ENCODE measurements at places on chromosomes 2 and 18. TPM values are rescaled to one million over a fixed set of nuclear protein-coding genes. Genes with fewer than 3 reads are reported as not detected.
A peak's percentile ranks its signal among the peaks of the same experiment; 100 is the strongest.

The AP1S3 gene
- 17.4 TPM for total RNA-seq

The CCDC93 gene
- 34.4 TPM for total RNA-seq

The IL36B gene
- total RNA-seq = not detected

The ALKAL2 gene
- total RNA-seq = 0.28 TPM

GRCh38 chr2:219523031-219523671 lies 8.9 kb downstream of the ASIC4 start:
- H3K4me1 ChIP-seq = peaks cover 4% of the 10 kb centered on the region
- no peak for DNase-seq
- H3K27ac ChIP-seq = no peak overlapping the region
- peaks cover 73% of the 10 kb centered on the region for H3K27me3 ChIP-seq
- no peak overlapping the region for H3K4me3 ChIP-seq
- H3K36me3 ChIP-seq = no peaks in the 10 kb centered on the region

DNA sequence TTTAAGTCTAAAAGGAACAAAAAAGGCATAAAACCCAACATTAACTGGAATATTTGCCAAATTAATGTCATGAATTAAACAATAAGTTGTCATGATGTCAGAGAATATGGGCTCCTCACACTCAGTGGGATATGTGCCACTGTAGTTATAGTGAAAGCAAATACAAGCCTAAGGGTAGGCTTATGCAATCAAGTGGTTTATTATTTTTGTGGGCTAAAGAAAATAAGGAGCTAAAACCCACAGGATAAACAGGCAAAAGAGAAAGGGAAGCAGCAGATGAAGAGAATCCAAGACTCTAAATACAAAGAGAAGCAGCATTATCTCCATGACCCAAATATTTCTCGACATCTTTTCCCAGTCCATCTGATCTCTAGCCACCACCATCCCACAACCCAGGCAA lies 17.5 kb downstream of the YWHAQ start:
- peaks cover 77% of the 10 kb centered on the region for H3K4me1 ChIP-seq
- H3K27me3 ChIP-seq = no peaks in the 10 kb centered on the region
- H3K27ac ChIP-seq = no peak overlapping the region
- peaks cover 46% of the 10 kb centered on the region for H3K36me3 ChIP-seq
- no peak for DNase-seq

DNA sequence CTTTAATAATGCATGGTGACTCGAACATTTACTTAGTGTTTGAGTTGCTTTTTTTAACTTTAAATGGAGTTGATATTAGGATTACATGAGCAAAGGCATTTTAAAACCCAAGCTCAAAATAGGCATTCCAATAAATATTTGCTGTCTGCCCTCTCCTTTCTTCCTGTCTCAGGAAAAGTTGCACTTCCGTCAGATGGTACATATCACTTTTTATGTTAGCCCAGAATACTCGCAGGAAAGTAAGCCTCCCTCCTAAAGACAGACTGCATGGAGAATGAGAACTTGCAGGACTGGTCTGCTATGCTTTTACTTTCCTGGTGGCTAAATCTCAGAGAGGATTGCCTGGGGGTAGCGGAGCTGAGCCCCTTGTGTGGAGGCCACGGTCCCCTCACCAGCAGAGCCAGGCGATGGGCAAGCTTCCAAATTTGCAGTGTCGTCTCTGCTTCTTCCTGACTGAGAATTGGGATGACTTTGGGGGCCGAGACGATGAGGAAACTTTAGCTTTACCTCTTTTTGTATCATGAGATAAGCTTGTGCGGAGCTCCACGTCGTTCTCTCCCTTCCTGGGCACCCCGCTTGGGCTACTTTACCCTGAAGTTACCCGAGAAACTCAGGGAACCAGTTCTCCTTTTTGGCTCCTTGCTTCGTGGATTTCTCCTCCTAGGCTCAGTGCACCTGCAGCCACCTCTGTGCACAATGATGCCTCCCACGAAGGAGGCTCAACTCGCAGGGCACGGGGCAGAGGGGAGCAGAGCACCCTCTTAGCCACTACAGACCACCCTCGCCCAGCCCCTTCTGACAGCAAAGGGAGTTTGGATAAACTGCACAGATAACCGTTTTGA lies 223.3 kb downstream of the SH3RF3 start:
- H3K27me3 ChIP-seq = peaks cover 4% of the 10 kb centered on the region
- H3K4me3 ChIP-seq = no peak overlapping the region

DNA sequence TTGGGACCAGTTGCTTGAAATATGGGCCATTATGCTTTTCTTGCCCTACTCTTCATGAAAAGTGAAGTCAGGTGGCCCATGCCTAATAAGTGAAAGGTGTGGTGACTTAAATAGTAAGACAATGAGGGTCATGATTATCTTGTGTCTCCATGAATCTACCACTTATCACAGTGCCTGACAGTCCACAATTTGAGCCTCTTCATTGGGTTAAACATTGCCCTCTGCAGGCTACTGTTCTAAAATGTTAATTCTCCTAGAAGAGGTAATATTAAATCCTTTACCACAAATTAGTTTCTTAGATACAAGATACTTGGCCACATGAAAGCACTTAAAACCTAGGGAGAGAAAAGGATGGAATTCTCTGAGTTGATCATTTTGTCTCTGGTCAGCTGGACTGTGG lies 4.0 kb downstream of the EGR4 start:
- H3K4me3 ChIP-seq = no peak overlapping the region
- peaks cover 51% of the 10 kb centered on the region for H3K27me3 ChIP-seq
- no peak for DNase-seq
- no peak overlapping the region for H3K27ac ChIP-seq
- H3K4me1 ChIP-seq = peaks cover 20% of the 10 kb centered on the region

The CHRND gene
- not detected for total RNA-seq

DNA sequence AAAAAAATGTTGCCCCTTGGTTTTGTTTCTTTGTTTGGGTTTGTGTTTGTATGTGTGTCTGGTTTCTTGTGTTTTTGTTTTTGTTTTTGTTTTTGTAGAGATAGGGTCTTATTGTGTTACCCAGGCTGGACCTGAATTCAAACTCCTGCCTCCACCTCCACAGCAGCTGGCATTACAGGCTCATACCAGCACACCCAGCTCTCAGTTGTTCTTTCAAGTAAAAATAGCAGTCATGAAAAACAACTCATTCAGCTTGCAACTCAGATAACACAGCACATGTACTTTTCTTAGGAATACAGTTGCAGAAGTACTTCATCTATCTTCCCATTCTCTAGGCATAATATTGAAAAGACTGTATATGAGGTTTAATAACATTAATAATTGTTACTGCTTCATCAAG lies 37.0 kb downstream of the ZC3H8 start:
- no peak overlapping the region for H3K27ac ChIP-seq
- no peaks in the 10 kb centered on the region for H3K27me3 ChIP-seq
- peaks cover 24% of the 10 kb centered on the region for H3K36me3 ChIP-seq
- no peak for DNase-seq
- no peak overlapping the region for H3K4me3 ChIP-seq

- peak; percentile 80 for DNase-seq
- no peak overlapping the region for H3K27ac ChIP-seq
- H3K36me3 ChIP-seq = no peaks in the 10 kb centered on the region
- peaks cover 6% of the 10 kb centered on the region for H3K4me1 ChIP-seq
Observed at GRCh38 chr2:168336786-168337388, 89.5 kb upstream of the STK39 start.

GRCh38 chr2:105653302-105653701 lies 91.4 kb upstream of the NCK2 start:
- no peaks in the 10 kb centered on the region for H3K36me3 ChIP-seq
- no peak overlapping the region for H3K27ac ChIP-seq
- H3K4me3 ChIP-seq = no peak overlapping the region

The HRH4 gene
- total RNA-seq = 1.6 TPM

- no peak overlapping the region for H3K27ac ChIP-seq
- H3K4me3 ChIP-seq = no peak overlapping the region
- H3K27me3 ChIP-seq = peaks cover 8% of the 10 kb centered on the region
- DNase-seq = no peak
- H3K36me3 ChIP-seq = no peaks in the 10 kb centered on the region
Observed at GRCh38 chr2:196365145-196365544, 193.8 kb upstream of the STK17B start.

- H3K4me1 ChIP-seq = peaks cover 81% of the 10 kb centered on the region
- no peaks in the 10 kb centered on the region for H3K36me3 ChIP-seq
- peak overlapping the region; percentile 93 for H3K27ac ChIP-seq
- peak; percentile 94 for DNase-seq
- H3K27me3 ChIP-seq = no peaks in the 10 kb centered on the region
Observed at GRCh38 chr2:43174368-43174916, 52.0 kb downstream of the ZFP36L2 start.

The OLA1 gene
- 167 TPM for total RNA-seq

The GRP gene
- total RNA-seq = not detected

The SPATA3 gene
- not detected for total RNA-seq

The SP100 gene
- 165 TPM for total RNA-seq

- H3K4me1 ChIP-seq = no peaks in the 10 kb centered on the region
- no peak overlapping the region for H3K27ac ChIP-seq
- no peak for DNase-seq
- no peaks in the 10 kb centered on the region for H3K36me3 ChIP-seq
Observed at GRCh38 chr2:180540761-180541160, 439.6 kb upstream of the UBE2E3 start.

The SEPTIN10 gene
- 0.14 TPM for total RNA-seq

DNA sequence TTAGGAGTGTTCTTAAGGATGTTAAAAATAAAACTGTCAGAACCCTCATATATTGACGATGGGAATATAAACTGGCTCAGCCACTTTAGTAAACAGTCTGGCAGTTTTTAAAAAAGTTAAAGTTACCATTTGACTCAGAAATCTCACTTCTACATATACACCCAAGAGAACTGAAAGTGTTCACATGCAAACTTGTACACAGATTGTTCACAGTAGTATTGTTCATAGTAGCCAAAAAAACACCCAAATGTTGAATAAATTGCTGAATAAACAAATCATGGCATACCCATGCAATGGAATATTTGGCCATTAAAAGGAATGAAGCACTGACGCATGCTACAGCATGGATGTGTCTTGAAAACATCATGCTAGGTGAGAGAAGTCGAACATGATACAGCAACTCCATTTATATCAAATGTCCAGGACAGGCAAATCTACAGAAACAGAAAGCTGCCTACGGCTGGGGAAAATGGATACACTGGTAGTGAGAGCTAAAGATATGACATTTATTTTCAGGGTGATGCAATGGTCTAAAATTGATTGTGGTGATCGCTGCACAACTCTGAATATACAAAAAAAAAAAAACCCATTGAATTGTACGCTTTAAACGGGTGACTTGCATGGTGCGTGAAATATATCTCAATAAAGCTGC lies 10.1 kb downstream of the RPL31 start:
- no peak overlapping the region for H3K4me3 ChIP-seq
- peaks cover 63% of the 10 kb centered on the region for H3K36me3 ChIP-seq

- DNase-seq = no peak
- H3K4me1 ChIP-seq = no peaks in the 10 kb centered on the region
- H3K27ac ChIP-seq = no peak overlapping the region
- no peaks in the 10 kb centered on the region for H3K36me3 ChIP-seq
Observed at GRCh38 chr18:63488160-63488559, 11.4 kb downstream of the SERPINB5 start.

DNA sequence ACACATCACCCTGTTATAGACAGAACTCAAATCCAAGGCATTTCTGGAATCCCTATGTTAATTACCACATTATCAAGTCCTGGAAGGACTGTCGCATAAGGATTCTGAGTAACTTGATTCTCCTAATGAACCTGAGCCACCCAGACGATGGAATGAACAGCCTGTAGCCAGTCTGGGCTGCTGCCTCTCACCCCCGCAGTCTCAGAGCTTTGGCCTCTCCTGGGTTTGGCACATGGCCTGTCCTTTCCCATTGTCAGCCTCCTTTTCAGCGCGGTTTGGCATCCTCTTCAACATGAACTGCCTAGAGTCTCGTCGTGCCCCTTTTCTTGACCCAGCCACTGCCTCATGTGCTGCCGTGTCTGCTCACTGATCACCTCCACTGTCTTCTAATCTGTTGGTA lies 147.6 kb downstream of the SLC8A1 start:
- no peaks in the 10 kb centered on the region for H3K4me1 ChIP-seq
- H3K27me3 ChIP-seq = peaks cover 2% of the 10 kb centered on the region
- no peaks in the 10 kb centered on the region for H3K36me3 ChIP-seq
- no peak overlapping the region for H3K27ac ChIP-seq
- H3K4me3 ChIP-seq = no peak overlapping the region

DNA sequence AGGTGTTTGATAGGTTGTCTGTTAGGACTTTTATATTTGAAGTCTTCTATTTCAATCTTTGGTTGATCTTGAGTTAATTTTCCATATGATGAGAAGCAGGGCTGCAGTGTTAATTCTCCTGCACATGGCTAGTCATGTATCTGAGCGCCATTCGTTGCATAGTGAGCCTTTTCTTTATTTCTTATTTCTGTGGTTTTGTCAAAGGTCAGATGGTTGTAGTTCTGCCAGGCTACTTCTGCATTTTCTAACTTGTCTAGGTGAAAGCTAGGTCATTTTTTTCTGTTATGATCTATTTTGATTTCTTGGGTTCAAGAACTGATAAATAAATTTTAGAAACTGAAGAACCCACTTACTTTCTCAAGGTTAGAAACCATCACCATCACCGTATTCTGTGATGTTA lies 56.7 kb downstream of the CCDC74A start:
- DNase-seq = no peak
- no peaks in the 10 kb centered on the region for H3K36me3 ChIP-seq
- H3K4me3 ChIP-seq = no peak overlapping the region
- no peaks in the 10 kb centered on the region for H3K4me1 ChIP-seq

The ECEL1 gene
- not detected for total RNA-seq

The LINC00305 gene
- total RNA-seq = not detected

DNA sequence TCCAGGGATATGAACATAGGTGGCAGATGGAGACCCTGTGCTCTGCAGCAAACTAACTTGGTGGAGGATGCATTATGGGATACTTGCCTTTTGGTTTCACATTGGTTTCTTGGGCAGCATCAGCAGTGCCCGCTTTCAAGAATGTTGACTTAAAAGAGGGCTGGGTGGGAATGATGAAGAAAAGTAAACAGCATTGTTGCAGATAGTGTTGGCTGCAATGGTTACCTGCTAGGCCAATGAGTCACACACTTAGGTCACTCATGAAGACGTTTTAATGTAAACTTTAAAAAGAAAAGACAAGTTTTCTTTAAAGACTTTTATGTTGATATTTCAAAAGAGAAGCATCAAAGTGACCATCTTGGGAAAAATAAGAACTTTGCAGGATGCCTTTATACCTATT lies 26.1 kb upstream of the FAM237A start:
- no peaks in the 10 kb centered on the region for H3K36me3 ChIP-seq
- peaks cover 2% of the 10 kb centered on the region for H3K27me3 ChIP-seq
- no peaks in the 10 kb centered on the region for H3K4me1 ChIP-seq

DNA sequence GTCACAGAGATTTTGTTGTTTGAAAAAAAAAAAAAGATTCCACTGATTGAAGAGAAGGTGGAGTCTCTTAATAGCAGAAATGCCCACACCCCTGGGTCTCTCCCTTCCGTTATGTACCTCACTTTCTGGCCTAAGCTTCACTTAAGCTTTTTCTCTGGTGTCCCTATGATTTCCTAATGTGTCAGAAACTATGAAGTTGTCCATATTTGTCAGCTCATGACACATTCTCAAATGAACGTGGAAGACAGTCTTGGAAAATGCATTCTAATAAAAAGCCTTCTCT lies 5.4 kb upstream of the MALL start:
- no peak overlapping the region for H3K4me3 ChIP-seq
- no peaks in the 10 kb centered on the region for H3K36me3 ChIP-seq
- H3K27ac ChIP-seq = no peak overlapping the region
- no peaks in the 10 kb centered on the region for H3K4me1 ChIP-seq
- DNase-seq = no peak
- H3K27me3 ChIP-seq = peaks cover 28% of the 10 kb centered on the region
